ENCODE measurements at places on chromosomes 11 and 22. TPM values are rescaled to one million over a fixed set of nuclear protein-coding genes. Genes with fewer than 3 reads are reported as not detected.

DNA sequence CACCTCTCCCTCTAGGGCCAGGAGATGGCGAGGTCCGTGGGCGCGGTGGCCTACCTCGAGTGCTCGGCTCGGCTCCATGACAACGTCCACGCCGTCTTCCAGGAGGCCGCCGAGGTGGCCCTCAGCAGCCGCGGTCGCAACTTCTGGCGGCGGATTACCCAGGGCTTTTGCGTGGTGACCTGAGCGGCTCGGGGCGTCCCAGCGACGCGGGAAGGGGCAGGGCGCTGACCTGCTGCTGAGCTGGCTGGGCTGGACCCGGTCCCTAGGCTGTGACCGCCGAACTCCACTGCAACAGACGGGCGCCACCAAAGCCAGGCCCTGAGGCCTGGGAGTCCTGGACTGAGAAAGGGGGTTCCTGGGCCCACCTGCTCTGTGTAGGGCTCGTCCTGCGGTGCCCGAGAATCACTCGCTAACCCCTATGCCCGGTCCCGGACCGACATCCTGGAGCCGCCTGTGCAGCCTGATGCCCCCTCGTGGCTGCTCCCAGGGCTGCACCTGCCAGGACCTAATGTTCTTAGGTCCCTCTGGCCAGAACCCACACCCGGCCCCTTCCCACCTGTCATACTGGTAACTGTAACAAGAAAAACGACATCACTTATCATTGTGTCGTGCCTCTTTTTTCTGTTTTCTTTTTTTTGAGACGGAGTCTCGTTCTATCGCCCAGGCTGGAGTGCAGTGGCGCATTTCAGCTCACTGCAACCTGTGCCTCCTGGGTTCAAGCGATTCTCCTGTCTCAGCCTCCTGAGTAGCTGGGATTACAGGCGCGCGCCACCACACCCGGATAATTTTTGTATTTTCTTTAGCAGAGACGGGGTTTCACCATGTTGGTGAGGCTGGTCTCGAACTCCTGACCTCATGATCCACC is 15.0 kb downstream of the RHOD start:
- DNase-seq = peak; percentile 53

The ART1 gene
- polyA plus RNA-seq = not detected

GRCh38 chr22:42834177-42834949 is 22.7 kb downstream of the ARFGAP3 start:
- DNase-seq = no peak

DNA sequence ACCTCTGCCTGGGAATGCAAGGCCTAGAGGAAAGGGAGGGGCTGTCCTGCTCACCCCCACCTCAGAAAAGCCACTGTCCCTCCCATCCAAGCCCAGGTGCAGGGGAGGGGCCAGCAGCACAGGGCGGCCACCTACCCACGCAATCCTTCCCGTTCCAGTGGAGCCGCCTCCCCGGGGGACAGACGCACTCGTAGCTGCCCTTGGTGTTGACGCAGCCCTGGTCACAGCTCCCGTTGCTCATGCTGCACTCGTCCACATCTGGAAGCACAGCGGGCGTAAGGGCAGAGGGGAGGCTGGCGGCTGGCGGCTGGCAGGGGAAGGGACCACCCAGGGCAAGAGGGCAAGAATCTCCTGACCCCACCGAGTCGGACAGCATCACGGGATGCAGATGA is 40.3 kb upstream of the TTLL12 start:
- DNase-seq = no peak

DNA sequence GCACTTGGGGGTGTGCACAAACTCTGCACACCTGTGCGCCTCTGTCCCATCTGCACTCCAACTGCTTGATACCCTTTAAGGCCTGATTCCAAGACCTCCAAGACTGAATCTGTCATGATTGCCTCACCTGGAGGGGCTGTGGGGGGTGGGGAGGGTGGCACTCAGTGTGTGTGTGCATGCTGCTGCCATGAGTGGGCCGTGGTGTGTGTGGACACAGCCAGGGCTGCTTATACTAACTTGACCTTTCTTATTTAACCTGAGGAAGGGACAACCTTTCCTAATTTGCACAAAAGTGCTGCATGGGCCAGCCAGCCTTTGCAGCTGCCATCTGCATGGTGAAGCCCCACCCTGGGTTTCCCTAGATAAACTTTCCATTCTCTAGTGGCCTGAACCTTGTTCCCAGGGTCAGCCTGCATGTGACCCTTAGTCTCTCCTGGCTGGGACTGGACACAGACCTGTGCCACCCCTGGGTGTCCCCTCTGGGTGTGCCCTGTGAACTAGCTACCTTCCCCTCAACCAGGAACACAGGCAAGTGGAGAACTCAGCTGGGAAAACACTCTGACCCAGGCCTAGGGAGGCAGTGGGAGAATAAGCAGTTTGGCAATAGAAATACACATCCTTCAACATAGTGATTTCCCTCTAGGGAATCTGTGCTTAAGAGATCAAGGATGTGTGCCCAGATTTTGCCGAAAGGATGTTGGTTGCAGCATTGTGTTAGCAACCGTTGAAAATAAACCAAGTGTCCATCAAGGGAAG is 45.4 kb upstream of the DKK3 start:
- no peak for DNase-seq

The PPP6R2 gene
- polyA plus RNA-seq = 102 TPM

- no peak for DNase-seq
These were observed 61.9 kb downstream of the RCN1 start for GRCh38 chr11:32152821-32153220.

The CCDC73 gene
- polyA plus RNA-seq = 0.01 TPM

- DNase-seq = no peak
These were observed 90.9 kb upstream of the GRAMD1B start for GRCh38 chr11:123338997-123339752.

- DNase-seq = no peak
These were observed 29.6 kb downstream of the ANO1 start for GRCh38 chr11:70107756-70108155.

GRCh38 chr11:5922749-5923426 is 19.2 kb upstream of the OR56A3 start:
- no peak for DNase-seq

The CHRM1 gene
- polyA plus RNA-seq = not detected

DNA sequence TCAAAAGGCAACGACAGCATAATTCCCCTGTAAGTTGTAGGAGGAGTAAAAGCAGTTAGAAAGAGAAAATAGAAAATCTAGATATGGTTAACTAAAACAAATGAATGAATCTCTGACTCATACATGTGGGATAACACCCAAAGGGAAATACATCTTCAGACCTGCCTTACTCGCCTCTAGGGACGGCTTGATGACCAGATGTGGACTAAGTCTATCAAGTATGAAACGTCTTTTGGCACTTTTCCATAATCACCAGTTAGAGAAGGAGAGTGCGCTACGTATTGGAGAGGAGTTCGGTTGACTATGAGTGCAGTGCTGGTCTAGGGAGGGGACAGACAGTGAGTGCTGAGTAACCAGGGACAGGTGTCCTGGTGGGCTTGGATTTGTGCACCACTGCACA is 459.9 kb downstream of the OPCML start:
- no peak for DNase-seq

DNA sequence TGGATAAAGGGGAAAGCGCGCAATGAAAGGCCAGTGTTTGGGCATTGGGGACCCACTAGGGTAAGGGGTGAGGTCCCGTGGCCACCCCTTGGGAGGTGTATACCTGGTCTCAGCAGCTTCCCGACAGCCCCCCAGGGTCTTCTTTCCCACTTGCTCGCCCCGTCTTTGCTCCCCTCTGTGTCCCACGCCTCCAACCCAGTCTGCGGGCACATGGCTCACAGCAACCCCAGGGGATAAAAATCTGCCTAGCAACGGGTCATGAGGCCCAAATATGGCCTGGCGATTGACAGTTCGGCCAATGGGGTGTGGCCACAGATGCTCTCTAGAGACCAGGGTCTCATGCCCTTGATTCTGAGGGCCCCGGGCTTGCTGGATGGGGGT is 41.6 kb downstream of the AHNAK start:
- no peak for DNase-seq

GRCh38 chr22:42297778-42298177 is 27.3 kb upstream of the TCF20 start:
- DNase-seq = peak; percentile 16

The ACTN3 gene
- 0.09 TPM for polyA plus RNA-seq

The MAP6 gene
- polyA plus RNA-seq = not detected

GRCh38 chr11:61957021-61957770 is 7.0 kb downstream of the BEST1 start:
- no peak for DNase-seq

All from HepG2 (cell line).